ENCODE measurements at places on chromosomes 3 and 15.

DNA sequence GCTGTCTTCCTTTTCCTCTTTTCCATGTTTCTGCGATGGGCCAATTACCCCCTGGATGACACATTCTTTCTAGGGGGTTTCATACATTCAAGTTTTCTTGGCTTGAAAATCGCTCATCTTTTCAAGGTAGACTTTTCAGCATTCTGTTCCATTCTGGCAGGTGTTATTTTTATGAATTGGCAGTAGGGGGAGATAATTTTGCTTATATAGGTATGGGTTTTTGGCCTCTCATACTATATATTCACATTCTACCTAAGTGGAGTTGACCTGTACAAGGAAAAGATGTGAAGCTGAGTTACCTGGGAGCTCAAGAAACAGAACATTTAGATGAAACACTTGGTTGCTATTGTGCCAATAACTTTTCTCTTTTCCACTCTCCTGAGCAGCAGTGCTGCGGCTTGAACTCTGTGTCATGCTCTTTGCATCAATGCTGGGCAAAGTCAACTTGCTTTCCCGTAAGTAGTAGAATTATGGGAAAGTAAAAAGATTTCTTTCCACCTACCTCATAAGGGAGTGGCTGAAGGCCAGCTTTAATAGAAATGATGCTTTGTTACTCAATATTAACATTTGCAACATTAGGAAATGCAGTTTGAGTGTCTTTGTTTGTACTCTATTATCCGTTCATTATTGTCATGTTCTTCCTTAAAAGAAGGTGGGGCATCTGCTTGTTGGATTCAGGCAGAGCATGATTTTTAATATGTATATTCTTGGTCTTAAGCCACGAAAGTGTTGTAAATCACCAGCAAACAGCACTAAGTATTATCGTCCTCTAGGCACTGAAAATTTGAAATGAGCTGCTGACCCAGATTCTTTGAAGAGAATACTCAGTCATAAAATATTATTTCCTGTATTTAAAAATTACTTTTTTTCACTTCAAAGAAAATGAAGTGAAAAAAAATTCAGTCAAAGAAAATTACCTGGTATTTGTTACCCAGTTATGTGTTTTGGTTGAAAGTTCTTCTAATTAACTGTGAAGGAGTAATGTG, 27.7 kb upstream of the MFSD1 start:
- DNase-seq: peak; percentile 96

DNA sequence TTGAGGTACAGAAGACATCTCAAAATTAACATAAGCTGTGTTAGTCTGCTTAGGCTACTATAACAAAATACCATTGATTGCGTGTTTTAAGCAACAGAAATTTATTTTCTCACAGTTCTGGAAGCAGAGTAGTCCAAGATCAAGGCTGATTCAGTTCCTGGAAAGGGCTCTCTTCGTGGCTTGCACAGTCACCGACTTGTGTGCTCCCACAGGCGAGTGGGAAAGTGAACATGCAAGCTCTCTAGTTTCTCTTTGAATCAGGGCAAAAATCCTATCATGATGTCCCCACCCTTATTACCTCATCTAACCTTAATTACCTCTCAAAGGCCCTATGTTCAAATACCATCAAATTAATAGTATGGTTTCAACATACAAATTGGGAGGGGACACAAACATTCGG, 505.9 kb downstream of the ZIC1 start:
- peak; percentile 22 for DNase-seq

DNA sequence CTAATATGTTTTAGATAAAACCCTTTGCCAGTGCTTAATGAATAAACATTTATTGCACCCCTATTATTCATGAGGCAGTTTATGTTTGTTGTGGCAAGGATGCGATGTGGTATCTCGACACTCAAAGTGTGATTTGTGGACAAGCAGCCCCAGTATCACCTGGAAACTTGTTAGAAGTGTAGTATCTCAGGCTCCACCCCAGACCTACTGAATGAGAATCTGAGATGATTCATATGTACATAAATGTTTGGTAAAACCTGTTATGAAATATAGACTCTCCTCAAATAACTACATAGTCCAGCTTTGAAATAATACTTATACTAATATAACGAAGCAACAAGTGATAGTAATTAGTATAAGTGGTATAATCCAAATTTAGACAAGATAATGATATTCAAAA, 914.8 kb downstream of the TUSC7 start:
- DNase-seq: no peak

- DNase-seq: no peak
Observed at GRCh38 chr15:70249616-70250015, 151.9 kb upstream of the TLE3 start.

GRCh38 chr3:149247929-149248691, 26.5 kb upstream of the CP start:
- DNase-seq: peak; percentile 41

GRCh38 chr15:87604857-87605446, 651.6 kb downstream of the NTRK3 start:
- DNase-seq: peak; percentile 4

All from iris pigment epithelial cell (primary cell).